ENCODE measurements at places on chromosomes 11 and 22. TPM values are rescaled to one million over a fixed set of nuclear protein-coding genes. Genes with fewer than 3 reads are reported as not detected.

GRCh38 chr11:116421529-116422185, 351.1 kb downstream of the BUD13 start:
- no peaks in the 10 kb centered on the region for H3K27me3 ChIP-seq
- H3K4me3 ChIP-seq = no peak overlapping the region
- H3K4me1 ChIP-seq = peaks cover 40% of the 10 kb centered on the region
- H3K27ac ChIP-seq = peak overlapping the region; percentile 4
- no peaks in the 10 kb centered on the region for H3K36me3 ChIP-seq
- peak; percentile 87 for DNase-seq

DNA sequence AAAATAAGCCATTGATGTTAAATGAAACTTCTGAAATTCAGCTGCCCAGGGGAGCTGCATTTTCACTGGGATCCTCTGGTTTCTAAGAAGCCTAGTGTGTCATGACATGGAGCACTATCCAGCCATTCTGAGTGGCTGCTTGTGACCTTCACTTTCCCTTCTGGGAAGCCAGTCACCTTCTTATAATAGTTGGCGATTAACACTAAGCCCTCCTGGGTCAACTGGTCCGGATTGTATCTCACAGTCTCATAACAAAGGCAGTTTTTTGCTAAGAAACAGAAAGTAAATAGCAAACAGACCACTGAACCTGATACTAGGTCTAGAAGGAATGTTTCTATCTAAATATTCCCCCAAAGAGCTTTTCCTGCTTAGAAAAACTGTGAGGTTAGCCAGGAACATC, 7.9 kb downstream of the CSRP3 start:
- DNase-seq = no peak
- H3K4me3 ChIP-seq = no peak overlapping the region
- no peaks in the 10 kb centered on the region for H3K27me3 ChIP-seq
- no peak overlapping the region for H3K27ac ChIP-seq
- H3K4me1 ChIP-seq = peaks cover 1% of the 10 kb centered on the region

The PRR5 gene
- 44.5 TPM for polyA plus RNA-seq

The ARHGEF17 gene
- 61.4 TPM for polyA plus RNA-seq

The FAM83F gene
- 10.7 TPM for polyA plus RNA-seq

- H3K27me3 ChIP-seq = no peaks in the 10 kb centered on the region
- DNase-seq = no peak
- no peaks in the 10 kb centered on the region for H3K4me1 ChIP-seq
- H3K36me3 ChIP-seq = no peaks in the 10 kb centered on the region
- no peak overlapping the region for H3K4me3 ChIP-seq
These were observed 7.5 kb downstream of the OR6M1 start for GRCh38 chr11:123798513-123799252.

Measured in large intestine (tissue), 12 donors.